ENCODE measurements at places on chromosomes 11 and 22.

- DNase-seq = no peak
These were observed 525.5 kb downstream of the NTM start for GRCh38 chr11:131895865-131896264.

DNA sequence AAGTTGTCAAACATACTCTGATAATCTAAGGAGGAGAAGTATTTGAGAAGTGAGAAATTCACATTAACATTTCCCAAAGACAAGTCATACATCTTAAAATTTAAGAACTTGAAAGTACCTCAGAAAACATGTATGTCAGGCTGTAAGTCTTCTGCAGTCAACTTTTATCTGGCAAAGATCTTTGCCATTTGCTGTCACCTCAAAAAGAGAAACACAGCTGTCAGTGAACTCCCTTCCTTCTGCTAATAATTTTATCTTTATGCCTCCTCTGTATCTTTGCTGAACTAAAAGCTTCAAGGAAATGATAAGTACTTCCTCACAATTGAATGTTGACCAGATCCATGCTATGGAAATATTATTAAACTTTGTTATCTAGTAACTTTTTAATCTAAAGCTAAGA lies 18.7 kb downstream of the TTC17 start:
- no peak for DNase-seq

GRCh38 chr11:15726221-15726746 lies 611.6 kb downstream of the INSC start:
- no peak for DNase-seq

- no peak for DNase-seq
These were observed 9.9 kb upstream of the OR8D2 start for GRCh38 chr11:124329787-124330478.

DNA sequence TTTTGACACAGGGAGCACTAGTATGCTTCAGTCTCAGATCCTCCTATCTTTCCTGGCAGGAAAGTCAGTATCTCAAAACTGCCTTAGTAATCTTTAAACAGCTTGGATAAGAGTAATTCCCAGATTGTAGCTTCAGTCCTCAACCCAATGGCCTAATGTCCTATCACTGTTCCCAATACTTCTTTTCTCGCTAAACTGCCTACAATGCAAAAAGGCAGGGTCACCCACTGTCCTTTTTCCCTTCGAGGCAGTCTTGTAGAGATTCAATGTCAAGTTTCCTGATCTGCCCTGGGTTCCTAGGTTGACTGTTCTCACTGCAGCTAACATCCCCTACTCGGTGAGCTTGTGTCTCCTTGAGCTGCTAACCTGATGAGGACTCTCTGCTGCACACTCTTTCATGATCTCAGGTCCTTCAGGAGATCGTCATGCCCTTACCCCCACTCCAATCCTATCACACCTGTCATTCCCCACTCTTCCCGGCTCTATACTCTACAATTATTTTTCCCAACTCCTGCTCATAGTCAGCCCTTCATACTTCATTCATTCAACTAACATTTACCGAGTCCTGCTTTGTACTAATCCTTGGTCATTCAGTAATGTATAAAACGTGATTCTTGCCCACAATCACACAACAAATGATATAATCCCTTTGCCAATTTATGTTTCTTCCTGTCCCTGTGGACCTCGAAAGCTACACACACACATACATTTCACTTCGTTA lies 904 bp downstream of the C2CD3 start:
- no peak for DNase-seq

- DNase-seq = no peak
These were observed 22.9 kb downstream of the AMBRA1 start for GRCh38 chr11:46570790-46571398.

GRCh38 chr11:35355102-35355749 lies 64.1 kb downstream of the SLC1A2 start:
- no peak for DNase-seq
